ENCODE measurements at places on chromosomes 7 and 10.

GRCh38 chr10:1043532-1043995, 5.4 kb downstream of the IDI1 start:
- peak; percentile 61 for DNase-seq

- no peak for DNase-seq
Observed at GRCh38 chr10:88157981-88158465, 294.6 kb downstream of the PTEN start.

DNA sequence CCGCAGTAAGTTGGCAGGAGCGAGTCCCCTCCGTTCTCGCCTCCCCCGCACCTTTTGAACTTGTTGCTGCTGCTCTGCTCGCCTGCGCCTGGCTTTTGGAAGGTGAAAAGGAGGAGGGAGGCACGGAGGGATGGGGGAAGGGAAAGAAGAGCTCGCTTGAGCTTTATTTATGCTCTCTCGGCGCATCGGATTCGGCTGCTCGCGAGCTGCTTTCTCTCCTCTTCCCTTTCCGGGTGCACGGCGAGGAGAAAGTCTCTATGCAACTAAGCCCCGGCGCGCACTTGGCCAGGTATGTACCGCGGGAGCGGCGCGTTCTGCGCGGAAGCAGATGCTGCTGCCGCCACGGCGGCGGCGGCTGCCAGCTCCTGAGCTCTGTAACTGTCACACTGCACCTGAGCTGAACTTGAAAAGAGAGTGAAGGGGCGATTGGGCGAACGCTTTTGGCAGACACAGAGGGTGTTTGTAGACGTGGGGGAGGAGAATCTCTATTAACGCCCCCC, 551 bp downstream of the KCND2 start:
- no peak for DNase-seq

GRCh38 chr10:77710081-77710551, 72.5 kb upstream of the KCNMA1 start:
- DNase-seq: peak; percentile 18

DNA sequence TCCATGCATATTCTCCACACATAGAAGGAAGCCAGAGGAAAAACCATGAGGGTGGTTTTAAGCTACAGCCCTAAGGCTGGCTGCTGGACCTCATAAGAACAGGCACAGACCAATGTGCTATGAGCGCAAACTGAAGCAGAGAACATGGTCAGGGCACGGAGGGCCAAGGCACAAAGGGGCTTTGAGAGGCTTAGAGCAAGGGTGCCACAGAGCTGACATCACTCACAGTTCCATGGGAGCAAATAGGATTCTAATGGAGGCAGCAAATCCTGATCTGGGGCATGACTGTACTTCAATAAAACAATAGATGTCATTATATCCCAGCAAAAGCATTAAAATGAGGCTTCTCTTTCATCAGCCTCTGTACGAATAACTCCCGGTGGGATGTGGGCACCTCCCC, 162.4 kb downstream of the COBL start:
- DNase-seq: no peak

GRCh38 chr7:85851571-85852193, 664.8 kb upstream of the SEMA3D start:
- DNase-seq: no peak

DNA sequence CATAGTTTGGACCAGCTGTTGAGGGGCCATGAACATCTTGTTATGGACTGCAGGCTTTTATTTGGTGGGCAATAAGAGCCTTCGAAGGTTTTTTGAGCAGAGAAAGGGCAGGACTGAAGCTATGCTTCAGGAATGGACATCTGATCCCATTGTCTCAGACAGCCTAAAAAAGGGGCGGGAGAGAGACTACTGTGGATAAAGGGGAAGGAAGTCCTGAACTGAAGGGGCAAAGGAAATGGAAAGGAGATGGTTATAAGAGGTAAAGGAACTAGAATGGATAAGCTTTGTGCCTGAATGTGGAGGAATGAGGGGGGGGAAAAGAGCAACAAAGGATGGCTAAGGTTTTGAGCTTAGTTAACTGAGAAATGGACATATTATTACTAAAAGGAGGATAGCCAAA, 172.5 kb downstream of the SKAP2 start:
- no peak for DNase-seq

DNA sequence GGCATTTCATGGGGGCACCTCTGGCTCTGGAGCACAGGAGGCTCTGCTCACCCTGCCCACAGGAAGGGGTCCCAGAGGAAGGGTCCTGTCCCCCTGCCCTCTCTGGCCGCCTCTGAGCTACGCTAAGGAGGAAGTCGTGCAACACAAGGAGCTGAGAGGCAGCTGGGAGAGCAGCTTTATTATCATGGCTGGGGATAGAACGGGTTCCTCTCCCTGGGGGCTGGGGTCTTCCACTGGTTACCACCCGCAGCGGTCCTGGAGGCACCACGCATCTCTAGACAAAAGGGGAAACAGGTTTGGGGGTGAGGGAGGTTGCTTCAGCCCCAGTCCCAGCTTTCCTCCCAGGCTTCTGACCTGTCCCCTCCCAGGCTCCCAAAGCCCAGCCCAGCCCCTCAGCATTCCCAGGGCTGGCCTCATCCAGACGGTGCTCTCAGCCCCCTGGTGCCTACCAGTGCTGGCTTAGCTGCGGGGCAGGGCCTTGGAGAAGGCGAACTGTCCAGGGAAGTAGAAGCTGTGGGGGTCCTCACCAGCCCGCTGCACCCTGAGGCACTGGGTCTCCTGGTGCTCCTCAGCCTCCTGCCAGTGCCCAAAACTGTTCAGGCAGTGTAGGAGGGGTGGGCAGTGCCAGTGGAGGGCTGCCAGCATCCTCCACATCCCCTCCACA, 3.1 kb downstream of the RARRES2 start:
- no peak for DNase-seq

- DNase-seq: no peak
Observed at GRCh38 chr7:138089080-138089901, 13.0 kb downstream of the AKR1D1 start.

- peak; percentile 54 for DNase-seq
Observed at GRCh38 chr10:90787393-90788198, 70.2 kb downstream of the HTR7 start.

DNA sequence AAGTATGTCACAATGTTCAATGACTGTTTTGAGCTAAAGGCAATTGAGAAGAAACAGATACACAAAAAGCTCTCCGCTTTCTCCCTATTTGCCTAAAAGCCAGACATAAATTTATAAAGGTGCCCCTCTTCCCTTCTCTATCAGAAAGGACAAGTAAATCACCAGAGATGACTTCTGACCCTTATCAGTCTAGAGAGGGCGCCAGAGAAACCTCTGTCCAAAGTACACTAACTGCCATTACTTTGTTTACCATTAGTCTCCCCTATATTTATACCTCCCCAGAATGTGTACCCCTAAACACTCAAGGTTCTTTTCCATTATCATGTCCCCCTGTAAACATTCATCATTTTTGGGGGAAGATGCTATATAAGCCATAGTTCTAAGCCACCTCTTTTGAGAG, 49.3 kb downstream of the TPK1 start:
- peak; percentile 55 for DNase-seq

DNA sequence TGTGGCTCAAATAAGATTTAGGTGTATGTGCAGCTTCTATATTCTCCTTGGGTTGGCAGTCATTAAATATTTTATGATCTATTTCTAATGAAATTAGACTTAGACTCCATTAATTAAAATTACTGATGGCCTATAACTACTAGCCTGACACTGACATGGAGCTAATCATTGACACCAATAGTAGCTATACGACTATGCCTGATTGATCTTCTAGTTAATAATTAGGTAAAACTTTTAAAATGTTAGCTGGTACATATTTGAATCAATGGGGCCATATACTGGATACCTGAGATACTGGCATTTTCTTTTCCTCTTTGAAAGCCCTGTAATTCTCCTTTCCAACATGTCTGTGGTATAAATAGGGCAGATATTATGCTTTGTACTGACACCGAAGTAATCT, 14.4 kb downstream of the WEE2 start:
- DNase-seq: no peak

DNA sequence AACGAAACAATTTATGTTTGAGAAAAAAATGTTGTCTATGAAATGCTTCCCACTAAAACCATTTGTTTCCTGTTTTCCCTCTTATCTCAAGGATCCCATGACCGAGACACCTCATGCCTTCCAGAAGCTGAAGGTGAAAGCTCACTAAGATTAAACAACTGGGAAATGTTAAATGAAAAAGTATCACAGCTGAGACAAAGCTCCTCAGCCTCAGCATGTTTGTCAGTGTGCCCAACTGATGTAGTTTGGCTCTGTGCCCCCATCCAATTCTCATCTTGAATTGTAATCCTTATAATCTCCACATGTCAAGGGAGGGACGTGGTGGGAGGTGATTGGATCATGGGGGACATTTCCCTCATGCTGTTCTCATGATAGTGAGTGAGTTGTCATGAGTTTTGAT, 327.3 kb downstream of the HTR7 start:
- DNase-seq: no peak

- no peak for DNase-seq
Observed at GRCh38 chr10:113473851-113474250, 79.0 kb upstream of the HABP2 start.

- no peak for DNase-seq
Observed at GRCh38 chr10:5964736-5965135, 12.6 kb downstream of the IL15RA start.

GRCh38 chr10:114881417-114881816, 56.6 kb upstream of the TRUB1 start:
- no peak for DNase-seq

DNA sequence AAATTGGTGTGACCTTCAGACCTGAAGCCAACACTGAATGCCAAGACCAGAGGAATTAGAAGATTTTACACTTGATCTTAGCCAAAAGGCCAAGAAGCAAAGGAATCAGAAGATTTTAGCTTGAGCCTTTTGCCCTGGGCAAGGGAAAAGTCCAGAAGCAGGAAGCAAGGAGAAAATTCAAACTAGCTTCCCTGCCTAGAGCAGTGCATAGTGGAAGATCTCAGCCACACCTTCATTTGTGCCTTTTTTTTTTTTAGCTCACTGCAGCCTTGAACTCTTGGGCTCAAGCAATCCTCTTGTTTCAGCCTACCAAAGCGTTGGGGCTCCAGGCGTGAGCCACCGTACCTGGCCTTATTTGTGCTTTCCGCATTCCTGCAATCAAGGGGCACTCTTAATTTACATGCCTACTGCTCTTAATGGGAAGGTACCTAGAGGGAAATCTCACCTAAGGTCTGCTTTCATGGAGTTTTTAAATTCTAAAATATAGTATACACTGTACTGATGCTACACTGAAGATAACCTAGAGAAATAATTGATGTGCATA, 8.3 kb upstream of the PIP4K2A start:
- DNase-seq: no peak

- DNase-seq: no peak
Observed at GRCh38 chr10:95312257-95312656, 21.5 kb upstream of the PDLIM1 start.

- DNase-seq: no peak
Observed at GRCh38 chr7:2724453-2725177, 36.6 kb downstream of the AMZ1 start.

DNA sequence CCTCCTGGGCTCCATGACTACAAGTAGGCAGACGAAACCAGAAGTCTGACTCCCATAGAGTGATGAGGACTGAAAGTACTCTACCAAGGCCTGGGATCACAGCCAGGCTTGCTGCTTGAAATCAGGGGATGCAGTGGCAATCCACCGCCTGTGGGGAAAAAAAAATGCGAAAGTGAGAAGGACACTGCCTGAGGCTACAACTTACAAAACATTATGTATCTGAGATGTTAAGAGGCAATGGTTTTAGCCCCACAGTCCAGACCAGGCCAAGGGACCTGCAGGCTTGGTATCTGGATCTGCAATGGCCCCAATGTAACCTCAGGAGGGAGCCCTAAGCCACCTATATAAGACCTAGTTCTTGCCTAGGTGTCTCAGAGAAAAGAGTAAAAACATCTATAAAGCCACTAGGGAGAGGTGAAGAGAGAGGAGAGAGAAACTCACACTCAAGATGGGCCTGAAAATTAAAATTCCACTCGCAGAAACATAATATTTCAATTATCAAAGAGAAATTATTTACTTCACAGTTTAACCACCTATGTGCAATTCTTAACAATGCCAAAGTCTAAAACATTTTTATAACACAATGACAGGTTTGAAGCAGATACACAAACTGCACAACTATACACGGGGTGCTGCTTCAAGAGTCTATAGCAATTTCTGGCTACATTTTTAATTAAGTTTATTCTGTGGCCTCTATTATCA, 13.9 kb downstream of the DNAJC1 start:
- peak; percentile 64 for DNase-seq

GRCh38 chr7:47669178-47669891, 87.4 kb upstream of the TNS3 start:
- peak; percentile 8 for DNase-seq

DNA sequence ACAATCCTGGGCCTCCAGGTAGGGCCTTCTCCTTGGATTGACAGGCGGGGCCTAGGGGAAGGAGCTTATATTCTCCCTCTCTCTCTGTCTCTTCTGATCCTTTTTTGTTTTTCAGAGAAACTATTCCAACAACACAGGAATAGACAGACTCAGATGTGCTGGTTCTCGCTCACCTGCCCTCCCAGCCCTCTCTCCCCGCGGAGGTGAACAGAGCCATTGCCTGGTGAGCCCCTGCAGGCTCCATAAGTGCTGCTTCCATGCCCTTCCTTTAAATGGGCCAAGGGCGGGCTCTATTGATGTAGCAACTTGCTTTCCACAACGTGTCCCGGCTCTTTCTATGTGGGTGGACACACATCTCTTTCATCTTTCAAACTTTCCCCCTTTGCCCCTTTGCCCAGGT, 47.2 kb upstream of the IGFBP3 start:
- no peak for DNase-seq

GRCh38 chr7:144497282-144497681, 93.8 kb upstream of the NOBOX start:
- DNase-seq: no peak

DNA sequence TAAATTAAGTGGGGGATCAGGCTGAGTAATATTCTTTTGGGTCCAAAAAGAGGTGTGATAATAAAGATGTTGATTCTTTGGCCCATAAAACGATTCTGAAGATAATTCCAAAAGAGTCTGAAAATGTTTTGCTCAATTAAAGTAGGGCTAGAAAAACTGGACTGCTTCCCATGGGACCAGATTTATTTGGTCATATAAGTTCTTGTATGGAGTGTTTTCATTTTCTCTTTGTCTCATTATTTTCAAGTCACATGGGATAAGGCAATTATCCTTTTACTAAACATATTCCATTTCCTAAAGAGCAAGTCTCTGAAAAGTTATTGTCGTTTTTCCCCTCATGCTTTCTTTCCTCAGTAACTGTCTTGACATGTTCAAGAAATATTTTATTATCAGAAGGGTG, 41.5 kb downstream of the CDK6 start:
- no peak for DNase-seq
